Heart left ventricle (tissue), 16 donors: ENCODE measurements at places on chromosomes 7 and 10.

GRCh38 chr10:63614371-63614891 lies 93.2 kb downstream of the REEP3 start:
- peak; percentile 37 for DNase-seq

GRCh38 chr10:102781921-102782557 lies 38.3 kb downstream of the WBP1L start:
- no peak for DNase-seq

DNA sequence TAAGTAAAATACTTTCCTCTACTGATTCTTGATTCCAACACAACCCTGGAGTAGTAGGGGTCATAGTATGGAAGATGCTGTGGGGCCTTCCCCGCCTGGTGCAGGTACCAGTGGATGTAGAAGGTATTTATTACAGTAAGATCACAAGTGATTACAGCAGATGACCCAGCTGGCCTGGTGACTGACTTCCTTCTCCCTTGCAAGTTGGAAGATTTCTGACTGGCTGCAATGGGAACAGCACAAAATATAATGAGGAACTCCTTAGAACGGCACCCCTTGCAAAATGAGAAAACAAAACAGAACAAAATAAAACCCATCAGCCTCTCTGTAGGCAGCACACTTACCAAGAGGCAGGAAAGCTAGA lies 61.7 kb upstream of the TARP start:
- DNase-seq: no peak

GRCh38 chr7:27600247-27600646 lies 62.4 kb downstream of the HIBADH start:
- DNase-seq: no peak

DNA sequence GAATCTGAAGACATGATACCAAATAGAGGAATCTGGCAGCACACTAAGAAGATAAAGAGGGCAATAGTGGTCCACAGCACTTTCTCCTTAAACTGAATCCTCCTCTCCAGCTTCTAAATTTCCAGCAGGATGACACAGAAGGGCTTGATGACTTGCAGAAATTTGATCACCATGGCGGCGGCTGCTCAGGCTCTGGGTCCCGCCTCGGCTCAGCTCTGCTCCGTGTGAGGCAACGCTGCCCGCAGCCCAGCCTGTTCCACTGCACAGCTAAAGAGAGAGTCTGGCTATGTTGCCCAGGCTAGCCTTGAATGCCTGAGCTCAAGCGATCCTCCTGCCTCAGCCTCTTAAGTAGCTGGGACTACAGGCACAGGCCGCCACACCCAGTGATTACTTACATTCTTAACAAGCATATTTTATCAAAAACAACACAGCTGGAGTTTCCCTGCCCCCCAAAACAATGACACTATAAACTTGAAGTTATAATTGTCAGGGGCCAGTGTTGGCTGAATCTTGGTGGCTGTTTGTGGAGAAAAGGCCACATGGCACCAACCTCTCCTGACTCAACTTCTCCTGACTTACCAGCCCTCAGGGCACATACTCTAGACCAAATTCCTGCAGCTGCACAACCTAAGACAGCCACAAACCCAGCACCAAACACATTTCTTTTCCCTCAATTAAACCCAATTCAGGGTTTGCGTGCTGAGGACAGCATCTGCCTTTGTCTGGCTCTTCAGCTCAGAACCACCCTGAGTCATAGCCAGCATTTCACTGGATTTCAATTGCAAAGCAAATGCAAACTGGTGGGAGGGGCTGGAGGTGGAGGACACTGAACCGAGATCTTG lies 11.6 kb upstream of the TNPO3 start:
- DNase-seq: no peak

DNA sequence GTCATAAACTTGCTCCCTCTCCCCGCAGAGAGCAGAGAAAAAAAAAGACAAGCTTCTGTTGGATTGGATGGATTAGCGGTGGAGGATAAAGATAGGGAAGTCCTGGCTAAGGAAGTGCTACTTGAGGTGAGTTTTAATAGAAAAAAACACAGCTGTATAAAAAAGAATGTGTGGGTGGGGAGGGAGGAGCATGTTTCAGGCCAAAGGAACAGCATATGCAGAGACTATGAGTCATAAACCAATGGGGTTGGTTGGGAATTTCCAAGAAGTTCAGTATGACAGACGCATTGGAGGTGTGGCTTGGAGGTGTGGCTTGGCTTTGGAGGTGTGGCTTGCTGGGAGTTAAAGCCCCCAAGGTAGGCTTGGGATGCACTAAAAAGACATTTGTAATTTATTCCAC lies 103.0 kb upstream of the LSM8 start:
- no peak for DNase-seq

GRCh38 chr10:103374263-103374662 lies 6.5 kb downstream of the TAF5 start:
- no peak for DNase-seq

- no peak for DNase-seq
Measured at GRCh38 chr10:35795131-35795824, 153.2 kb upstream of the FZD8 start.

- DNase-seq: no peak
Measured at GRCh38 chr10:122168598-122169394, 102.3 kb upstream of the BTBD16 start.

DNA sequence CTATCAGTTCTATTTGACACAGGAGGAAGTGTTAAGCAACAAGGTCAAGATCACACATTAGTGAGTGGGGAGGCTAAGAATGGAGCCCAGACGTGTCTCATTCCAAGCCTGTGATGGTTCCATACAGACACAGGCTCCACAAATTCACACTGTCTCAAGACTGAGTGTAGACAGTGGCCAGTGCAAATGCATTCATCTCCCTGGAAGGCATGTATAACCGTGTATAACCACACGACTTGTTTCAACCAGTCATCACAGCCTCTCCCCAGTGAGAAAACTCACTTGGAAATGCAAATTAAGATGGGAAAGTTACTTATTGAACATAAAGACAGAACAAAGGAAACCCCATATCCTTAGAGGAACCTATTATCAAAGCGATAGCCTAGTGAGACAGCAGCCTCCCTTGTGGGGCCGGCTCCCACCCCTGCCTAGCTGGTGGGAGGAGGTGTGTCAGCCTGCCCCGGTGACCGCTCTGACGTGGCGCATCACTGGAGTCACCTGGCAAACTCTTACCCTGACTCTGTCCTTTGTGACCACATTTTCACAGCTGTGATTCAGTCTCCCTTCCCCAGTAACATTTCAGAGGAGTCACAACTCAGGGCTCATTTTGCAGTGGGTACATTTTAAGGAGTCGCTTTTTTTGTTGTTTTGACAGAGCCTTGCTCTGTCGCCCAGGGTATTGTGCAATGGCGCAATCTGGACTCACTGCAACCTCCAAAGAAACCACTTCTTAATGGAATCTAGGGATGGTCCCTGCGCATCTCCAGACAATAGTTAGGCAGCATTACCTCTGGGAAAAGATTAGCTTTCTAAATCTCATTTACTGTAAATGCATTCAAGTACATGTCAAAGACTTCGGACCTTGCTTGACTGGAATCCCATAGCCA lies 126.6 kb upstream of the PARD3 start:
- DNase-seq: no peak

GRCh38 chr10:47154762-47155161 lies 145.2 kb upstream of the GDF10 start:
- no peak for DNase-seq

GRCh38 chr10:88582411-88582805 lies 710 bp downstream of the RNLS start:
- DNase-seq: no peak

DNA sequence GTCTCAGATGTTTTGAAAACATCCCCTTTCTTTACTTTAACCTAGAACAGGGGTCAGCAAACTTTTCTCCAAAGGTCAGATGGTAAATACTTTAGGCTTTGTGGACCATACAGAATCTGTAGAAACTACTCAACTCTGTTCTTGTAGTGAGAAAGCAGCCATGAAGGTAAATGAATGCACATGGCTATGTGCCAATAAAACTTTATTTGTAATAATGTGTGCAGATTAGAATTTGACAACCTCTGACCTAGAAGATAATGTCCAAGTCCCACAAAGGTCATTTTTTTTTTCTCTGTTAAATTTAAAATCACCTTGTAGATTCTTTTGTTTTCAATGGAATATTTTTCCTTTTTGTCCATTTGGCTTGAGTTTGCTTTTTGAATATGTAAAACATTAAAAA lies 17.2 kb downstream of the OIT3 start:
- DNase-seq: no peak

GRCh38 chr7:92740700-92741126 lies 95.7 kb downstream of the CDK6 start:
- no peak for DNase-seq

- DNase-seq: no peak
Measured at GRCh38 chr10:63055705-63056104, 77.4 kb upstream of the NRBF2 start.

- DNase-seq: no peak
Measured at GRCh38 chr10:126124046-126124445, 227.7 kb downstream of the FANK1 start.

DNA sequence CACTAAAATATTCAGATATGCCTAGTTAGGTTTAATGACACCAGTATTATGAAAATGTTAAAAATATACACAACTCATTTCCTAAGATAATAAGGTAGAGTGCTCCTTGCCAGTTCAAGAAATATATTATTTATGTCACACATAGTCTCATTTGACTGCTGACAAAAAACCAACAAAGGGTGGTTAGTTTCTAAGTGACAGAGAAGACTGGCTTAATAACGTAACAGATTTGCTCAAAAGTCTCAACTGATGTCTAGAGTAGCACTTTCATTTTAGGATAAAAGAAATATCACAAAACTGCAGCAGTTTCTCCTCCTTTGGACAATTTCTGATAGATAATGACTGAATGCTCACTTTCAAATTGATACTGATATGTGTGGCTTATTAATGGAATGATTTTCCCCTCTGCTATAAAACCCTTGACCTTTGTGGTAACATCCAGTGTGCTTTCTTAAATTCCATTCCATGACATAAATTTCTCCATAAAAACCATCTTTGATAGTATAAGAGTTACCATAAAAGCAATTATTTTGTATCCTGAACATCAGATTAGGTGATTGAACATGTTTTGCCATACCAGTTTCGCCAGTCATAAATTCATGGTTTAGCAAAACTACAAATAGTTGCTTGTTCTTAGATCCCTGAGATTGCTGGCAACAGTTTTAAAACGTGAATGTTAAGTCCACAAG lies 94.2 kb downstream of the NRBF2 start:
- DNase-seq: no peak

- DNase-seq: no peak
Measured at GRCh38 chr10:51638737-51639136, 60.7 kb downstream of the CSTF2T start.

- no peak for DNase-seq
Measured at GRCh38 chr7:37970211-37970610, 49.8 kb downstream of the EPDR1 start.

GRCh38 chr7:135856356-135857144 lies 107.9 kb upstream of the FAM180A start:
- DNase-seq: no peak

- no peak for DNase-seq
Measured at GRCh38 chr10:33335551-33335800, 1.0 kb upstream of the NRP1 start.

DNA sequence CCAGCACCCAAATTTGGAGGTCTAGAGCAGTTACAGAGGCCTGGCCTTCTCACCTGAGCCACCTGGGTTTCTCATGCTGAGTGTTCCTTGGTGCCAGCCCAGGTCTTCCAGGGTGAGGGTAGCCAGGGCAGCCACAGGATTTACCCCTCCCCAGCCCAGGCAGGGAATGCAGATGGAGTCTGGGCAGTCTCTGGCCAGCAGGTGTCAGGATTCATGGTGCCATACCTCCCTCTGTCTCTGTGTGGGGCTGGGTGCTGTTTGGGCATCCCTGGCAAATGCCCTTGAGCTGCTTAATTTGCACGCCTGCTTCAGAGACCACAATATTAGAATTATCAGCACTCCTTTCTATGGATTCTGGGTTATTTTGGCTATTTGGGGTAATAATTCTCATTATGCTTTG lies 246.7 kb downstream of the GFRA1 start:
- DNase-seq: no peak

DNA sequence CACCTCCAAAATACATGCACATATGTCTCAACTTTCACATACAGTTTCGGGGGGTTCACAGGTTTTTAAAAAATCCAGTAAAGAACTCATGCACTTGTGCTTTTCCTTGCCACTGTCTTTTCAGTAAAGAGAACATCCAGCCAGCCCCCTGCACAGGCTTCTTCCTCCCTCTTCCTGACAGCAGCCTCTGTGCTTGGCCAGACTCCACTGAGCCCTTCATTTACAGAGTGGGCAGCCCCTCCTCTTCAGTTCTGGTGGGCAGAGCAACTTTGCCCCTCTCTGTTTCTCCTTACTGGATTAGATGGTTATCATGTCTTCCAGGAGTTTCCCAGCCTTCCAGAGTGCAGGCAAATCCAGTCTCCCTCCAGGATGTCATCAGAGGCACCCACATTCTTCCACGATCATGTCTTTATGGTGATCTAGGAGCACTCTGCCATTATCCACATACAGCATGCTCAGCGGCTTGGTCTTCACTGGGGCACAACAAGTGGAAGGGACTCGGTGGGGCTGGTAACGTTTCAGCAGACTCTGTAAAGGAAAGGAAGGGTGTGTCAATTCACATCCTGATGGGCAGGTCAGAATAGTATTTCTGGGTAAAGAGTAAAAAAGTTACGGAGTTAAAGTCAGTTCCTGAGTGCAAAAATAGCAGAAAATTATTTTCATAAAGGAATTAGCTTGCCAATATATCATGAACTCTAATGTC lies 8.8 kb downstream of the NODAL start:
- no peak for DNase-seq

- no peak for DNase-seq
Measured at GRCh38 chr7:114152314-114152938, 233.6 kb upstream of the PPP1R3A start.

GRCh38 chr7:140269004-140269638 lies 92.3 kb upstream of the KDM7A start:
- DNase-seq: no peak
